ENCODE measurements at places on chromosomes 16 and 17. TPM values are rescaled to one million over a fixed set of nuclear protein-coding genes. Genes with fewer than 3 reads are reported as not detected.

- peaks cover 1% of the 10 kb centered on the region for H3K4me1 ChIP-seq
- H3K36me3 ChIP-seq: no peaks in the 10 kb centered on the region
- H3K4me3 ChIP-seq: no peak overlapping the region
- no peak overlapping the region for H3K27ac ChIP-seq
- no peak for DNase-seq
Measured at GRCh38 chr17:77441130-77441920, 300.6 kb downstream of the SEC14L1 start.

Gene PKMYT1
- 2.4 TPM for total RNA-seq

GRCh38 chr17:31050948-31051347, 43.8 kb upstream of the NF1 start:
- H3K4me1 ChIP-seq: no peaks in the 10 kb centered on the region
- no peak for DNase-seq
- H3K27me3 ChIP-seq: no peaks in the 10 kb centered on the region
- peaks cover 2% of the 10 kb centered on the region for H3K36me3 ChIP-seq
- H3K27ac ChIP-seq: no peak overlapping the region

DNA sequence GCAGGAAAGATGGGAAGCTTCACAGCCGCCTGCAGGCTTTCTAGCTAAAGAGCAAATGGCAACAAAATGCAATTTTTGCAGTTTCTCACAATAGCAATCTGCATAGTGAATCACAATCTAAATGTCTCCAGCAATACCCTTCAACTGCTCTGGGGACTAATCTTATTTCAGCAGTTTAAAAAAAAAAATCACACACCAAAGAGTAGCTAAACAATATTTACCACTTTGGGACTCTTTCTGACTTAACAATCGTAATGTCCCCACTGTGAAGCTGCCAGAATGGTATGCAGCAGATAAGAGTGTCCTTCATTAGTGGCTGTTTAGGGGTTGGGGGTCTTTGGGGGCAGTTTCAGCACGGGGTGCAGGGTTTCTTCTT, 9.8 kb downstream of the CPPED1 start:
- DNase-seq: no peak
- H3K4me3 ChIP-seq: no peak overlapping the region
- H3K27ac ChIP-seq: no peak overlapping the region

GRCh38 chr17:1509290-1509881, 7.0 kb downstream of the INPP5K start:
- H3K4me1 ChIP-seq: no peaks in the 10 kb centered on the region
- DNase-seq: no peak
- H3K36me3 ChIP-seq: peaks cover 10% of the 10 kb centered on the region

DNA sequence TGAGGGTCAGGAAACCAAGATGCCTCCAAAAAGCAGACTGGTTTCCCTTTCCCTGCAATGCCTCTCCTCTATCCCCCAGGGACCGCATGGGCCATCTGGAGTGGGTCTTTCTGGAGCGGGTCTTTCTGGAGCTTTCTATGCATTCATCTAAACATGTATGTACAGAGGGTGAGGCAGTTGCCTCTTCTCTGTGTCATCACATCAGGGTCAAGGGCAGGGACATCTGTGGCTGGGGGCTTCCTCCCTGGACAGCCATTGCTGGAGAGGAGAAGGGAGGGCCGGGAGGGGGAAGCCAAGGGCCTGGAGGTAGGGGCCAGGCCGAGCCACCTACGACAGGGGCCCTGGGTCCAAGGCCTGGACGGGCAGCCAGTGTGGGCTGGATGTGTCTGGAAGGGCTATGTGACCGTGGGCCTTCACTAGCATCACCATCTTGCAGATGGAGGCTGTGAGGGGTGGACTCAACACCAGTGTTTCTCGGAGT, 840 bp downstream of the ADCY7 start:
- H3K4me3 ChIP-seq: no peak overlapping the region
- DNase-seq: peak; percentile 40
- no peaks in the 10 kb centered on the region for H3K27me3 ChIP-seq
- no peaks in the 10 kb centered on the region for H3K4me1 ChIP-seq
- no peaks in the 10 kb centered on the region for H3K36me3 ChIP-seq
- H3K27ac ChIP-seq: no peak overlapping the region

Gene ERN2
- not detected for total RNA-seq

- no peaks in the 10 kb centered on the region for H3K4me1 ChIP-seq
- no peak overlapping the region for H3K27ac ChIP-seq
- H3K36me3 ChIP-seq: no peaks in the 10 kb centered on the region
- no peaks in the 10 kb centered on the region for H3K27me3 ChIP-seq
- no peak overlapping the region for H3K4me3 ChIP-seq
- no peak for DNase-seq
Measured at GRCh38 chr17:30433514-30433913, 43.7 kb upstream of the GOSR1 start.

GRCh38 chr17:65963179-65963578, 228.8 kb downstream of the CEP112 start:
- H3K27ac ChIP-seq: no peak overlapping the region
- no peaks in the 10 kb centered on the region for H3K27me3 ChIP-seq
- H3K36me3 ChIP-seq: no peaks in the 10 kb centered on the region
- H3K4me1 ChIP-seq: peaks cover 2% of the 10 kb centered on the region
- DNase-seq: no peak

Gene EVPLL
- total RNA-seq: not detected

GRCh38 chr16:86565181-86565631, 1.4 kb upstream of the FOXC2 start:
- H3K36me3 ChIP-seq: no peaks in the 10 kb centered on the region
- H3K4me3 ChIP-seq: peak overlapping the region; percentile 41
- peak overlapping the region; percentile 91 for H3K27ac ChIP-seq
- no peaks in the 10 kb centered on the region for H3K27me3 ChIP-seq
- DNase-seq: no peak

- H3K36me3 ChIP-seq: no peaks in the 10 kb centered on the region
- no peaks in the 10 kb centered on the region for H3K27me3 ChIP-seq
- no peak overlapping the region for H3K4me3 ChIP-seq
- peak; percentile 9 for DNase-seq
Measured at GRCh38 chr16:56985962-56986360, 3.4 kb upstream of the NLRC5 start.

DNA sequence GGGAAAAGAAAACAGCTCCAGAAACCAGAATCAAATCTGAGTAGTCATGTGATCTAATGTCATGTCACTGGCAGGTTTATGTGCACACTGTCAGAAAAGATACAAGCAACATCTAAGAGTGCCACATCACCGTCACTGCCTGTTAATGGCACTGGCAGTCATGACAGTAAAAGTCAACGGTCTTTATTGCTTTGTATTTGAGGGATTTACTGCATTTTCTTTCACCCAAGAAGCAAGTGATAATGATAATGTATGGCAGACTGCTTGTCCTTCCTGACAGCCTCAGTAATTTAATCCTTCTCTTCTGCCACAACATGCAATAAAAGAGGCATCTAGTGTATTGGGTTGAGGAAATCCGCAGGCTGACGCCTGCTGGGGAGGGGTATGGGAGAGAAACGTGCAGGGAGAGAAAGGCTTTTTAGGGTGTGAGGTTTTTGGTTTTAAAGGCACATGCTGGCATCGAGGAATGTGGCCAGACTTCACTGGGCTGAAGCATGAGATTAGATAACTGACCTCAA, 92.4 kb downstream of the RPGRIP1L start:
- DNase-seq: no peak
- H3K27me3 ChIP-seq: no peaks in the 10 kb centered on the region
- H3K27ac ChIP-seq: no peak overlapping the region
- H3K4me1 ChIP-seq: no peaks in the 10 kb centered on the region

GRCh38 chr17:39484178-39484577, 22.9 kb downstream of the CDK12 start:
- no peaks in the 10 kb centered on the region for H3K36me3 ChIP-seq
- no peaks in the 10 kb centered on the region for H3K4me1 ChIP-seq
- no peak overlapping the region for H3K4me3 ChIP-seq
- no peak for DNase-seq

DNA sequence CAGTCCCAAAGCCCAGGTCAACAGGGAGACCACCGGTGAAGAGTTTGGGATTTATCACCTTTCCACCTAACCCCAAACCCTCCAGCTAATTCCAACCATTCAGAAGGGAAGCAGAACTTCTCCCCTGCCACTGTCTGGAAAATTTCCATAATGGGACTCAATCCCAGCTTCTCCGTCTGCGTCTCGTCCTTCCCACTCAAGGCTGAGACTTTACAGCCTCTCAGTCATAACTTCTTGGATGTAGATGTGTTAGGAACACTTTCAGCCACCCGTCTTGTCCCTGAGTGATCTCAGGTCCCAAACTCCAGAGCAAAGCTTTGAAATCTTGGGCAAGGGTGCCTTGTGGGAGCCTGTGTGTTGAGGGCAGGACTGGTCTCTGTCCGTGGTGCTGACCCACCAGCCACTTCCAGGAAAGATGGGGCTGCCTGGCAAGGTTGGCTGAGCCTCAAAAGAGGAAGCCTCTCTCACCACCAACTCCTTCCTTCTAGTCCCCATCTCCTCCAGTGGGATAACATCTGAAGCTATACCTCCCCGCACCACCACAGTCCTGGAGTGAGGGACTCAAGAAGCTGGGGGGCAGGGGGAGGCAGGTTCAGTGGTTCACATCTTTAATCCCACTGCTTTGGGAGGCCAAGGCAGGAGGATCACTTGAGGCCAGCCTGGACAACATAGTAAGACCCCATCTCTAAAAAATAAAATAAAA, 9.3 kb downstream of the GAS2L2 start:
- no peak overlapping the region for H3K27ac ChIP-seq
- H3K36me3 ChIP-seq: no peaks in the 10 kb centered on the region
- H3K4me1 ChIP-seq: no peaks in the 10 kb centered on the region
- DNase-seq: no peak

Gene ADAP2
- total RNA-seq: 21.9 TPM

DNA sequence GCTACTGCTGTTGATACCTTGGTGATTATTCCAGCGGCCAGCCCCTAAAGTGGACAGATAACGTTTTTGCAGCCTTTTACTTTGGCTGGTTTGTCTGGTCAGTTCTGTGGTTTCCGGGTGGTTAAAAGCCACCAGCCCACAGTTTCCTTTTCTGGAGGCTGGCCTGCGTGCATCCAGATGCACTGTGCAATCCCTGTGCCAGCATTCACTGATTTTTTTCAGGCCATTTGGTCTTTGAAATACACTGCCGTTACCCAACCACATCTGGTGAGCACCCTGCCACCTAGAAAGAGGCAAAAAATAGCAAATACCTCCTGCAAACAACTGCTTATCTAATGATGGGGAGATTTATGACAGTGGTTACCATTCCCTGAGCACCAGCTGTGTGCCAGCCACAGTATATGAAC, 797 bp downstream of the NUDT7 start:
- DNase-seq: peak; percentile 50
- no peaks in the 10 kb centered on the region for H3K4me1 ChIP-seq
- no peaks in the 10 kb centered on the region for H3K27me3 ChIP-seq
- no peak overlapping the region for H3K27ac ChIP-seq

GRCh38 chr16:83995754-83996153, 27.7 kb downstream of the NECAB2 start:
- no peak overlapping the region for H3K4me3 ChIP-seq
- no peaks in the 10 kb centered on the region for H3K4me1 ChIP-seq
- no peaks in the 10 kb centered on the region for H3K27me3 ChIP-seq
- H3K36me3 ChIP-seq: no peaks in the 10 kb centered on the region
- H3K27ac ChIP-seq: no peak overlapping the region

DNA sequence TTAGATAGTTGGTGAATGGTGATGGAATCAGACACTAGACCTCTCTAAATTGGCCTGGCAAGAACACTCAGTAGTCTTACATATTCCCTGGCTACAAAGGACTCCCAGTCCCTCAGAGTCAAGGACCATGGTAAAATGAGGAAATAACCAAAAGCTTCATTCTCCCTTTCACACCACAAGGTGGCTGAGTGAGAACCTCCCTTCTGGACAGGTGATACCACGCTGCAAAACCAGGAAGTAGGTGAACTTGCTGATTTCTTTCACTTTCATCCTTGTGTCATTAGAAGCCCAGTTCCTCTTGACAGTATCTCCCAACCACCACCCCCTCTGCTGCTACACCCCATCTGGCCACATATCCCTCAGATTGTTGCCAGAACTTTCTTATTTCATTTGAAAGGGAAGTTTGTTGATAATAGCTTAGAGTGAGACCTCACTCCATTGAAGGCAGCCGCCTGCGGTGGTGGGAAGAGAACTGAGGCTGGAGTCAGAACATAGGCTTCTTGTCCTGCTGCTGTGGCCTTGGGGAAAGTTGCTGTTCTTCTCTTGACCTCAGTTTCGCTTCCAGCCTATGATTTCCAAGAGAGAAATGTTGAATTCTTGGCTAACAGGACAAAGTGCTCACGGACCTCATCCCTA, 290.6 kb upstream of the CCL2 start:
- no peaks in the 10 kb centered on the region for H3K4me1 ChIP-seq
- no peak overlapping the region for H3K4me3 ChIP-seq
- H3K27ac ChIP-seq: no peak overlapping the region

Gene MSLN
- total RNA-seq: 0.33 TPM

Gene SYCE1L
- 5.4 TPM for total RNA-seq

Gene CIITA
- 19.6 TPM for total RNA-seq

DNA sequence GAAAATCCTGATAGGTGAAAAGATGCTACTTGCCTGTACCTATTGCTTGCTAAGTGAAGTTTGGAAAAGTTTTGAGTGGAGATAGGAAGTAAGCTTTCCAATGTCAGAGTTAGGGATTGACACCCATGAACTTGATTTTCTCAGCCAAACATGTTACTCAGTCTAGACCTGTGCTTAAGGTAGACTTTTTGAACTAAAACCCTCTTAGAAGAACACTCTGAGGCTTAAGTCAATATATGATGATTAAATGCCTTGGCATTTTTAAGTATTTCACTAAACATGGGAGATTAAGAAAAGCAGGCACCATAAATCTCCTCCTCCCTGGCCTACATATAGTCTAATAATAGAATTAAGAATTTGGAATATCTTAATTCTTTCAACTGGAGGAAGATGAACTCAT, 785.6 kb upstream of the SOX9 start:
- no peaks in the 10 kb centered on the region for H3K4me1 ChIP-seq
- no peaks in the 10 kb centered on the region for H3K27me3 ChIP-seq
- no peak overlapping the region for H3K27ac ChIP-seq
- H3K4me3 ChIP-seq: no peak overlapping the region
- no peak for DNase-seq

- H3K4me3 ChIP-seq: no peak overlapping the region
- no peak for DNase-seq
Measured at GRCh38 chr17:71464751-71465150, 656.1 kb upstream of the SOX9 start.

DNA sequence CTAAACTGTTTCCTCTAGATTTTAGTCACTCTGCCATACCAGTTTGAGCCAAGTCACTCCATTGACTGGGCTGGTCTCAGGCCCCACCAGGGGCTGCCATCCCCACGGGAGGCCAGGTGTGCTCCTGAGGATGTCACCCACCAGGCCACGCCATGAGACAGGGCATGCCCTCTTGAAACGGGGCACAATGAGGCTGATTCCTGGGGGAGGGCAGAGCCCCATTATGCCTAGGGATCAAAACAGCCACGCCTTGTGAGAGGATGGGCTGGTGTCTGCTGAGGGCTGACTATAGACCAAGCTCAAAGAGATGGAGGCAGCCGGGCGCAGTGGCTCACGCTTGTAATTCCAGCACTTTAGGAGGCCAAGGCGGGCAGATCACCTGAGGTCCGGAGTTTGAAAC, 21.5 kb downstream of the GINS2 start:
- H3K4me3 ChIP-seq: no peak overlapping the region
- H3K36me3 ChIP-seq: peaks cover 24% of the 10 kb centered on the region
- DNase-seq: no peak

Gene ITGAX
- 27.0 TPM for total RNA-seq

Gene CDRT15
- not detected for total RNA-seq

- no peak overlapping the region for H3K27ac ChIP-seq
- H3K27me3 ChIP-seq: peaks cover 2% of the 10 kb centered on the region
- H3K36me3 ChIP-seq: no peaks in the 10 kb centered on the region
- DNase-seq: no peak
Measured at GRCh38 chr16:86498671-86499439, 11.5 kb upstream of the FOXF1 start.

GRCh38 chr17:1055231-1055630, 58.3 kb downstream of the TIMM22 start:
- no peak overlapping the region for H3K27ac ChIP-seq
- H3K36me3 ChIP-seq: no peaks in the 10 kb centered on the region
- no peaks in the 10 kb centered on the region for H3K27me3 ChIP-seq
- no peak overlapping the region for H3K4me3 ChIP-seq
- no peaks in the 10 kb centered on the region for H3K4me1 ChIP-seq

Data from aorta (tissue), 5 donors.